ENCODE measurements at places on chromosomes 6 and 20. TPM values are rescaled to one million over a fixed set of nuclear protein-coding genes. Genes with fewer than 3 reads are reported as not detected.

- DNase-seq: no peak
Measured at GRCh38 chr6:110930781-110931180, 27.7 kb upstream of the GTF3C6 start.

- no peak for DNase-seq
Measured at GRCh38 chr6:148271711-148272439, 70.8 kb upstream of the SASH1 start.

- no peak for DNase-seq
Measured at GRCh38 chr6:107266563-107266962, 151.2 kb upstream of the BEND3 start.

- DNase-seq: peak; percentile 79
Measured at GRCh38 chr6:43246301-43247113, 3.2 kb downstream of the TTBK1 start.

DNA sequence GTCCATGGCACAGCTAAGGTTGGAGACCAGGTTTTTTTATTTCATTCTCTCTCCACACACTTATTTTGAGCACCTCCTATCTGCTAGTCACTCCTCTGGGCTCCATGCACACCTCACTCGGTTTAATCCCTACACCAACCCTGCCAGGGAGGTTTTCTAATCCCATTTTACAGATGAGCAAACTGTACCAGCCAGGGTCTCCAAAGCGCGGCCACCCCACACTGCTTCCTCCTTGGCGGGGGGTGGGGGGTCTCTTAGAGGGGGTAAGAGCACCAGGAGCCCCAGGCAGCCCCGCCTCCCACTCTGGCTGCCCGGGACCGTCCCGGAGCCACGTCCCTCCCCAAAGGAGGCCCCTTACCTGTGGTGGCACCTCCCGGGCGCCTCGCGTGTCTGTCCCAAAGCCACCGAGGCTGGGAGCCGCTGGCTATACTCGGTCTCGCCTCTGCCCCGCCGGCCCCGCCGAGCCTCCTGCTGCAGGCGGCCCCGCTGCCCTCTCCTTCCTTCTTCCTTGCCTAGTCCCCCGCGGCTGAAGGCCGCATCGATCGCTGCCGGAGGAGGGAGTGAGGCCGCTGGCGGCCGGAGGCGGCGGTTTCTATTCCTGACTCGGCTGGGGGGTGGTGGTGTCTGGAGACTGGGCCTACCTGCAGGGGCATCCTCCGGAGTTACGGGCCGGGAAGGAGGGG lies at the start of gene KCNS1:
KCNS1 (minus strand) TSS at position 565 of the 683 bp plus-strand sequence. CDS start 1,891 bp downstream, outside the sequence.
- DNase-seq: no peak

- DNase-seq: no peak
Measured at GRCh38 chr20:24108581-24108980, 120.0 kb upstream of the GGTLC1 start.

GRCh38 chr20:41370176-41370575 lies 3.6 kb upstream of the EMILIN3 start:
- no peak for DNase-seq

- DNase-seq: no peak
Measured at GRCh38 chr20:47113362-47114109, 218.9 kb downstream of the EYA2 start.

- no peak for DNase-seq
Measured at GRCh38 chr6:117491916-117492315, 9.4 kb downstream of the DCBLD1 start.

DNA sequence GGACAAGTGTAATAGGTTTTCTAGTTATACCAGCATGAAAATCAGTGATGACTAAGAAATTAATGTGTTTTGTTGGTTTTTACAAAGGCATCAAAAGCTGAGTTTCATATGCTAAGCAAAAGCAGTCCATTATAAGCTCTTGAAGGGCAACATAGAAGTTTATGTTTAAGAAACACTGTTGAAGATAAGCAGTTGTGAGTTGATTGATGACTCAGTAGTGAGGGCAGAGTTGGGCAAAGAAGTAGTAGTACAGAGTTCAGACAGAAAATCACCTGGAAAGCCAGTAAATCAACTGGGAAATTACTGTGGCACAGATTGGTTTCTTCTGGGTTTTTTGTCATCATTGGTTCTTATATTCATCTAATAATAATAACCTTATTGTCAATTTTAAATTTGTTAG lies 78.0 kb upstream of the SMIM8 start:
- DNase-seq: no peak

DNA sequence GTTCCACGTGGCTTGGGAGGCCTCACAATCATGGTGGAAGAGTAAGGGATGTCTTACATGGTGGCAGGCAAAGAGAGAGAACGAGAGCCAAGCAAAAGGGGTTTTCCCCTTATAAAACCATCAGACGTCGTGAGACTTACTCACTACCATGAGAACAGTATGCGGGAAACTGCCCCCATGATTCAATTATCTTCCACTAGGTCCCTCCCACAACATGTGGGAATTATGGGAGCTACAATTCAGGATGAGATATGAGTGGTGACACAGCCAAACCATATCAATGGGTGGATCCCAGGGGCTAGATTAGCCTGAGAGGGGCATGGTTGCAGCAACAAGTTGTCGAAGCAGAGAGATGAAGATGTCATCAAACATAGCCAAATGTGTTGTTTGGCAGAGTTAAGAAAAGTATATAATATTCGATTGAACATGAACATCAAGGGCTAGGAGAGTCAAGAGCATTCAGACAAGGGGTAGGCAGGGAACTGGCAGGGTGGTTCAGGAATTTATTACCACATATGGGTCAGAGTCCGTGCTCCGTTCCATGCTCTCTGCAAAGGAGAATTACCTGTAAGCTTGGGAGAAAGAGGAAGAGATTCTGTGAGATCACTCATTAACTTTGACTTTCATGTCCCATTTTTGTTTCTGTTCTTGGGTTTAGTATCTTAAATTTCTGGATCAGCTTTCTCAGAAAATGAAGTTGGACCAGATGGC lies 98.8 kb downstream of the CCDC170 start:
- no peak for DNase-seq

- no peak for DNase-seq
Measured at GRCh38 chr6:72363844-72364740, 257.8 kb upstream of the KCNQ5 start.

DNA sequence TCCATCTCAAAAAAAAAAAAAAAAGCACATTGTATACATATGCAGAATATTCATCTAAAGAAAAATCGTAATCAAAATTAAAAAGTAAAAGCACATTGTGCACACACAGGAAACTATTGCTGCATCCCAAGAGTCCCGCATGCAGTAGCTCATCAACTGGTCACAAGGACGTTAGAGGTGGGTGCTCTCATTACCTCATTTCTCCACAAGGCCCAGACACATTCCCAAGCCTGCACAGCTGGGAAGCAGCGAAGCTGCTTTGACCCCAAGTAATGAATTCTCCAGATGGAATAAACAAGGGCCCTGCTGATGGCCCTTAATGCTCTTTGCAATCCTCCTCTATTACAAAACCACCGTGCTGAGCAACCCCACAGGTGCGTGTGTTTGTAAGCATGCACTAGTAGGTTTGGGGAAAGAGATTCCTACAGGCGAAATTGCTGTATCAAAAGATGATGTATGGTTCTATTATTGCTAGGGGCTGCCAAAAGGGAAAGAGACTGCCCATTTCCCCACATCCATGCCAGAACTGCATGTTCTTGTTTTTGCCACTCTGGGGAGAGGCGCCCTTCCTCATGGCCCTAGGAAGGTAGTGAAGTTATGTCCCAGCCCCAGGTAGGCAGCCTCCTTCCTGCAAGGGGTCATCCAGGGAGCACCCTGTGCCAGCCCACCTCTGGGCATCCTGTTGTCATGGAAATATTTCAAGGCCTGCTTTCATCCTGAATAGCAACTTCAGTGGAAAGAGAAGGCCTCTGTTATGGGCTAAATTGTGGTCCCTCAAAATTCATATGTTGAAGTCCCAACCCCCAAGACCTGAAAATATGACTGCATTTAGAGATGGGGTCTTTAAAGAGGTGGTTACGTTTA lies 34.6 kb upstream of the PTGIS start:
- no peak for DNase-seq

GRCh38 chr6:111710439-111710838 lies 104.8 kb upstream of the TRAF3IP2 start:
- DNase-seq: no peak

DNA sequence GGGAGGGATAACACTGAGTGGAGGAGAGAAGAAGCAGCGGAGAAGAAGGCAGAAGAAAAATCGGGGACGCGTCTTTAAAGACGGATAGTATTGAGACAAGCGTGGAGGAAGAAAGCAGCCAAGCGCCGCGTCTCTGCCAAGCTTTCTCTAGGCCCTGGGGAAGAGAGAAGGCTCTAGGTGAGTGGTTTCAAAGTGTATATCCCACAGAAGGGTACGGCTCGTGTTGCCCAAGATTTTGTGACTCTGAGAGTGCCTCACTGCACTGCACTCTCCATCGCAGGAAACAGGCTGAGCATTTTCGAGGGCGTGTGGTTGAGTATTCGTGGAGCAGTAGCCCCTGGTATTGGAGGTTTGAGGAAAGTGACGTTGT lies 185.4 kb downstream of the TRIM27 start:
- no peak for DNase-seq

RIMS4 gene
- total RNA-seq: 43.2 TPM

UNC93A gene
- not detected for total RNA-seq

SLC17A2 gene
- not detected for total RNA-seq

EGFL8 gene
- 5.7 TPM for total RNA-seq

SPATA25 gene
- total RNA-seq: 2.0 TPM

CABLES2 gene
- total RNA-seq: 2.9 TPM

FAM184A gene
- 30.2 TPM for total RNA-seq

PAX1 gene
- not detected for total RNA-seq

RAET1G gene
- not detected for total RNA-seq

ZNF311 gene
- total RNA-seq: 6.9 TPM

OR12D3 gene
- not detected for total RNA-seq

AKAP12 gene
- total RNA-seq: 40.4 TPM

RCAN2 gene
- total RNA-seq: 15.1 TPM

LRFN2 gene
- 24.1 TPM for total RNA-seq

Data from frontal cortex (tissue), 4 donors.